CD8-positive, alpha-beta memory T cell (primary cell): ENCODE measurements at places on chromosomes 2 and 18. TPM values are rescaled to one million over a fixed set of nuclear protein-coding genes. Genes with fewer than 3 reads are reported as not detected.

STK25 gene
- polyA plus RNA-seq = 86.3 TPM

THUMPD2 gene
- 8.0 TPM for polyA plus RNA-seq

NCL gene
- 568 TPM for polyA plus RNA-seq

MRO gene
- not detected for polyA plus RNA-seq

CHST9 gene
- polyA plus RNA-seq = not detected

TMEM247 gene
- polyA plus RNA-seq = not detected

CDCA7 gene
- polyA plus RNA-seq = 5.0 TPM
